ENCODE measurements at places on chromosomes 2 and 18.

GRCh38 chr2:168315331-168316072 lies 68.1 kb upstream of the STK39 start:
- DNase-seq: no peak

DNA sequence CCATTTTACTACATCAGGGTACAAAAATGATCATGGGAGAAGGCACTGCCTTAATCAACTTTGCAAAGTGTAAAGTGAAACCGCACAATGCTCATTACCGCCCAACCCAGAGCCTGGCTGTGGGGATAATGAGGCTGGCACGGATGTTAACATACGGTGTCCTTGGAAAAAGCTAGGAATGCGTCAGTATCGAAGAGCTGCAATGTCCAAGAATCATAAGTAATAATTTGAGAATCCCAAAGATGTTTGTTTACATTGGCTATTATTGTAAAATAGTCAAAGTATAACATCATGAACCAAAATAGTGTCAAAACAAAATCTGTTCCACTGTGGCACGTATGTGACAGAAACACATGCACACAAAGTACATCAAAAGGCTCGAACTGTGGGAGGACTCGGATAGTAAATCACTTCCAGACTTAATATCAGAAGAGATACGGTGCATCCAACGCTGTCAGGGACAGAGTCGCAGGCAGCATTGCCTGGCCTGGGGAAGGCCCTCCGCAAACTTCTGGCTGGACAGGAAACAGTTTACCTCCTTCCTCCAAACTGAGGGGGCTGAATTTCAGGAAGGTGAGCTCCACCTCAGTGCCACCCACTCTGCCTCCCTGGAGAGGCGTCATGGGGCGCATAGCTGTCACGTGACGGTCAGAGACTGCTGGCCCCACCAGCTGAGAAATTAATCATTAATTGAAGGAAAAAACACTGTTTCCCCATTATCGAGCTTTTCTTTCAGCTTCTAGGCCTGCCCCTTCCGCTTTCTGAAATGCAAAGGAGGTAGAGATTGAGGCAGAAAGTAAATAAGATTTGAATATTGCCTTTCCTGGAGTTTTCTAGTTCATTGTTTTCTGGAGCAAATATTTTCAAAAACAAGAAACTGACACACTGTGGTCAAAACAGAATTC lies 1.8 kb upstream of the ID2 start:
- peak; percentile 85 for DNase-seq

- no peak for DNase-seq
Observed at GRCh38 chr18:12474876-12475275, 67.1 kb downstream of the PRELID3A start.

DNA sequence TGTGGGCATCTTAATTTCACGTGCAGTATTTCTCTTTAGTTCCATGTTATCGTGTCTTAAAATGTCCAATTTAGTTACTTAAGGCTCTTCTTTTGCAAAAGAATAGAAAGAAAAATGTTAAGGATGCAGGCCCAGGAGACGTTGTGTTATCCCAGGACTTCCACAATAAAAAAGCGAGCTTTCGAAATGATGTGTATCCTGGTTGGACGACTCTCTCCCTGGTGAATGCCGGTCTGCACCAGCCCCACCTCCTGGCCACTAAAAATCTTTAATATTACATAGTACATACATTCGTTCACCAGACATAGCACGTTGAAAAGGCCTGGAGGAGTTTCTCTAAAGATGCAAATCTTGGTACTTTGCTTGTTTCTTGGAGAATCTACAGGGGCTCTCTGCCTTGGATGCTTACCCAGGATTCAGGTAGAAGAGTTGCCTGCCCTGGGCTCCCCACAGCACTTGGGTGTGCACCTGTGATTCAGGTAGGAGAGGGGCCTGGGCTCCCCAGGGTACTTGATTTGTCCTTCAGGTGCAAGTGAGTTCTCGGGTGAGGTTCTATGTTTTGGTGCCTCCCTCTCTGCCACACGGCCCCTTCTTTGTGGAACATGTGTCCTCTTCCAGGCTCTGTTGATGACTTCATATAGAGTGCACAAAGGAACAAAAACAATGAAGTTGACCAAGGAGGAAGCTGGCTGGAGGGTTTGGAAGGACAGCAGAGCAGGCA lies 26.6 kb downstream of the TWIST2 start:
- no peak for DNase-seq

GRCh38 chr2:27705851-27706622 lies 42.3 kb downstream of the SLC4A1AP start:
- DNase-seq: no peak

DNA sequence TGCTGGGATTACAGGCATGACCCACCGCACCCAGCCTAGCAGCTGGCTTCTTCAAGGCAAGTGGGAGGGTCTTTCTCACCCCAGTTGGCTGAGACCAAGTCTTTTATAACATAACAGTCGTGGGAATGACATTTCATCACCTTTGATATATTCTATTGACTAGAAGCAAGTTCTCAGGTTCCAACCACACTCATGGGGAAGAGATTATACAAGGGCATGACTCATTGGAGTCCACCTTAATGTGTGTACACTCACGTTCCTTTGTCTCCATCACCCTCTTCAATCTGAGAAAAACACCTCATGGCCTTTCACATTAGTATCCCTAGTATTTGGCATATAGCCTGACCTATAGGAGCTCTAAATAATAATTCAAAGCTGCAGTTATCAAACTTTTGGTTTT lies 2.8 kb upstream of the BBS5 start:
- no peak for DNase-seq

- no peak for DNase-seq
Observed at GRCh38 chr2:199480966-199481365, 23.2 kb upstream of the SATB2 start.

DNA sequence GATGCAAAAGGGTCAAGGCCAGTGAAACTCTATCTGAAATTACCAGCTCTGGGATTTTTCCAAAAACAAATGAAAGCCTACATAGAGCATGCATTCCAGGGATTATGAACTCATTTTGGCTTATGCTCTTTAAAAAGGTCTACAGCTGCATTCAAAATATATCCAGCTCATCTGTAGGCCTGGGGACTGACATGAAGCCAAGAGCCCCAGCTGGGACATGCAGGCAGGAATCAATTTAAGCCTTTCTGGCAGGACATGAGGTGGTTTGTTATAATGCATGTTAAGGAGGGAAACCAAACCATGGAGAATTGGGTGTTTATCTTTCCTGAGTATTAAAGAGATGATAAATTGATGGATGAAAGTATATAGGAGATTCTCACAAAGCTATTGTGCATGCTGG lies 164.5 kb downstream of the RBM43 start:
- no peak for DNase-seq

- DNase-seq: peak; percentile 20
Observed at GRCh38 chr2:128637481-128638155, 318.9 kb upstream of the HS6ST1 start.

DNA sequence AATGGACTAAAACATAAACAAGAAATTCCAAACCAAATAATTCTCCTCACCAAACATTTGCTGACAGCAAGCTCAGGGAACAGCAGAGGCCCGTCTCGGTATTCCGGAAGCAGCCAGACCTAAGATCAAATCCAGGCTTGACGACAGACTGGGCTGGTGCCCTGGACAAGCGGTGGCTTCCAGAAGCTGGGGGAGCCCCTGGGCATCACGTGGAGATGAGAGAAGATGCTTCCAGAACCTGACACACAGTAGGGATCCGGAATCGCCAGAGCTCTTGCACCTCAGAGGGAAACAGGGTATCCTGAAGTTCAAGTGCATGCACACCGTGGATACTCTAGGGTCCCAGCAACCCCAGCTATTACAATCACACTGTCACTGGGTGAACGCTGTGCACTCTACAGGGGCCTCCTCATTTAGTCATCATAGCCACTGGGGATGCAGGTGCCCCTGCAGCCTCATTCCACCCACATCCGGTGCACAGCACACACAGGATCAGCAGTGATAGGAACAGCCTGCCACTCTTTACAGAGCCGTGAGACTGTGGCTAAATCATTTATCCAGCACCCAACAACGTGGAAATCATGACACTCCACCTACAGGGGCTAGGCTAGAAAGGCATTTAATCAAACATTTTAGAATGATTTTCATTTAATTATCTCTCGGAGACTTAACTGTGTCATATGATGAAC lies 102.6 kb downstream of the HDAC4 start:
- DNase-seq: no peak

DNA sequence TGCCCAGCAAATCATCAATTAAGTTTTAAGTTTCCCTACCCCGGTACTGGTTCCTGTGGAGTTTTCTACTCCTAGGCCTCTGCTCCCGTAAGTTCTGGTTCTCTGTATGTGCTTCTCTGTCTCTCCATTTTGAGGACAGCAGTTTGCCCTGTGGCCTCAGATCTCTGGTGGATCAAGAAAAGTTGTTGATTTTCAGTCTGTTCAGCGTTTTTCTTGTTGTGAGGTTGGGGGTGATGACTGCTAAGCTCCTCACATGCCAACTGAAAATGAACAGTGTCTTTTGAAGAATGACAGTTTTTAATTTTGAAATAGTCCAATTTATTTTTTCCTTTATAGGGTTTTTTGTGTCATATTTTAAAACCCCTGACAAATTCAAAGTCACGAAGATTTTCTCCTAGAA lies 31.7 kb downstream of the PROC start:
- no peak for DNase-seq

DNA sequence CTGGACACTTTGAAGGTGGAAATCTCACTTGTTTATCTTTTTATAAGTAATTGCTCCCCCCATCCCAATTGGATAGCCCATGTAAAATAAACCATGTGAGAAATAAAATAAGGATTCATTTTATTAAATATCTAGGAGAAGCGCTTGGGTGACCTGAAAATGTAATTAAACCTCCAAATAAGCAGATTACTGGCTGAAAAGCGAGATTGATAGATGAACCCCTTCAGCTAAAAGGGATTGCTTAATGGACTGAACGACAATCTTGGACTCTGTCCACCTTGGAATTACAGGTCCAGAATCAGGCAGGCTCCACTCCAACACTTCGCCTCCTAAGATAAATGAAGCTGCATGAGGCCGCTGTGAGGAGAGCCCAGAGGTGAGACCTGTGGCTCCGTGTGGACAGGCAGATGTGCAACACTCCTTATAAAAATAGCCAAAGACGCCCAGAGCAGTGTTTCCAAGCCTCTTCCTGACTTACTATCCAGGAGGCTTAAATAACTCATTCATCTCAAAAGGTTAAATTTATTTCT lies 441.5 kb downstream of the MTX2 start:
- DNase-seq: no peak

GRCh38 chr18:7617738-7618422 lies 50.8 kb downstream of the PTPRM start:
- DNase-seq: no peak

GRCh38 chr18:14933964-14934363 lies 186.0 kb downstream of the ANKRD30B start:
- no peak for DNase-seq

DNA sequence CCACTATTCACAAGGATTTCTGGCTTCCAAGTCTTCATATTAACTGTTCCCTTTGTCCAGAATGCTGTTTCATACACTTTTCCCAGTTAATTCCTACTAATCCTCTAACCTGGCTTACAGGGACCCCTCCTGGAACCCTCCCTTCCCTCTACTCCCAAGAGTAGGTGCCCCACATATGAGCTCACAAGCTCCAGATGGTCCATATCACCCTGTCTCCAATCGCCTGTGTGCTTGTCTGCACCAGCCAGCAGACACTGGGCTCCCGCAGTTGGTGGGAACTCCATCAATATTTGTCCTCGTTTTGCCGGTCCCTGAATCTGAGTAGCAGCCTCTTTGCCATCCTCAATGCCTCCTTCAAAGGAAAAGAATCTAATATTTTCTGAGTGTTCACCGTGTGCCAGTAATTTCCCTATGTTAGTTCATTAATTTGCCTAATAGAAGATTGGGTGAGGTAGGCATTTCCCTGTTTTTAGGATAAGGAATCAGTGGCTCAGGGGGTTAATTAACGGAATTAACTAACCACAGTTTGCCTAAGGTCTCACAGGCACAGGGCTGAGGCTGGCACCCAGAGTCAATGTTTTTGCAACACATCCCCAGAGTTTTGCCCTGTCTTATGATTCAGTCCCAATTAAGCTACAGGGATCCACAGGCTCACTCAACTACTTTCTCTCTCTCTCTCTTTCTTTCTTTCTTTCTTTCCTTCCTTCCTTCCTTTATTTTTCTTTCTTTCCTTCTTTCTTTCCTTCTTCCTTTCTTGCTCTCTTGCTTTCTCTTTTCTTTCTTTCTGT lies 141.6 kb upstream of the CYP1B1 start:
- no peak for DNase-seq

- DNase-seq: no peak
Observed at GRCh38 chr2:70627211-70627898, 73.7 kb upstream of the TGFA start.

DNA sequence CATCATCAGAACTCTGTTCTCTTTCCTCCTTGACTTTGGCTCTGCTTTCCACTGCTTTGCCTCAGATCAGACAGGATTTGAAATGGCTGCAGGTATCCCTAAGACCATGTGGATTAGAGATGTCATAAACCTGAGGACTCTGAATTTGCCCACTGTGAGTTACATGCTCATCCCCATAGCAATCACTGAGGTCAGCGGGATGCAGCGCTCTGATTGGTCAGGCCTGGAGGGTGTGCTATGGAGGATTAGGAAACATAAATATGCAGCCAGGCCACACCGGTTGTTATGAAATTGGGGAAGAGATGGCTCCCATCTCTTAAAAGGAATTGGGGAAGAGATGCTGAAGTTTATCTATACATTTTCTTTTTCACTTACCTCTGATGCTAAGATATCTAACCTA lies 73.7 kb upstream of the DNAJC10 start:
- DNase-seq: peak; percentile 80

GRCh38 chr2:79984476-79984875 lies 320.1 kb downstream of the LRRTM1 start:
- no peak for DNase-seq

- no peak for DNase-seq
Observed at GRCh38 chr2:38634684-38635083, 31.2 kb upstream of the GALM start.

Measured in upper lobe of right lung (tissue), 1 donor.